ENCODE measurements at places on chromosomes 5 and 9. TPM values are rescaled to one million over a fixed set of nuclear protein-coding genes. Genes with fewer than 3 reads are reported as not detected.

Gene SEMA4D
- 10.6 TPM for total RNA-seq

Gene PRSS3
- total RNA-seq = 0.25 TPM

Gene IFNW1
- total RNA-seq = not detected

Gene TMEM267
- 11.6 TPM for total RNA-seq

Gene PSIP1
- total RNA-seq = 122 TPM

Gene RANBP17
- 72.0 TPM for total RNA-seq

Gene UGT3A1
- not detected for total RNA-seq

Gene GRXCR2
- total RNA-seq = not detected

Gene DOCK8
- total RNA-seq = 3.4 TPM

Gene CARD9
- under 0.01 TPM for total RNA-seq
